NB4 (cell line): ENCODE measurements at places on chromosomes 2 and 18.

DNA sequence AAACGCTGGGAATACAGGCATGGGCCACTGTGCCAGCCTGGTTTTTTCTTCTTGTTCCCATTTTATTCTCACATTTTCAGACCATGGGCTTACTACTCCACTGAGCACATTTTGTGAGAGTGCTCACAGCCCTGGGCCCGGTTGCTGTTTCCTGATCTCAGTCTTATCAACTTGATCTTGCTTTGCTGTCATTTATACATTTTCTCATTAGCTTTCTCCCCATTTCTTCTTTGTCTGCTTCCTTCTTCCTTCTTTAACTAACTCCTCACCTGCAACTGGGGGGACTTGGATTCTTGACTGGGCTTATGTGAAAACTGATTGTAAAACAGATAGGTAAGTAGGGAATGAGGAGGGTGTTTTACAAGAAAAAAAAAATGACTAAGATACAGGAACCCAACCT is 117.3 kb downstream of the PLB1 start:
- no peak for DNase-seq

- no peak for DNase-seq
These were observed 608.2 kb downstream of the EPHA4 start for GRCh38 chr2:220963930-220964329.

GRCh38 chr18:78810706-78811105 is 168.9 kb upstream of the SALL3 start:
- DNase-seq: no peak

DNA sequence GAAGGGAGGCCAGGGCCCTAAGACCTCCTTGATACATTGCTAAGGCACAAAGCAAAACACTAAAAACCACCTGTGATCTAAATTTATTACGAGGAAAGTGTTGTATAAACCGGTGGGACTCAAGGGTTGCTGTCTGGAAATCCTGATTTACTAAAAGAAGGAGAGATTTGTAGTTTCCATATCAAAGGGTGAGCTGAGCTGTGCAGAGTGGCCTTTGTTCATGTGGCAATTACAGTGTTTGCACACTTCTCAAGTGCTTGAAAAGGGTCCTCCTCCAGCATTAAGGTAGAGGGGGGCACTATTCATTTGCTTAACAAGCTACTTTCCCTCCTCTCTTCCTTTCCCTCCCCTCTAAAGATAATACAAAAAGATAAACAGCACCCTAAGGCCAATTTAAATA is 30.5 kb upstream of the ITGA4 start:
- no peak for DNase-seq

- DNase-seq: peak; percentile 49
These were observed 34.1 kb upstream of the GNAL start for GRCh38 chr18:11654736-11655605.

GRCh38 chr2:16774980-16775898 is 109.6 kb upstream of the CYRIA start:
- peak; percentile 51 for DNase-seq

DNA sequence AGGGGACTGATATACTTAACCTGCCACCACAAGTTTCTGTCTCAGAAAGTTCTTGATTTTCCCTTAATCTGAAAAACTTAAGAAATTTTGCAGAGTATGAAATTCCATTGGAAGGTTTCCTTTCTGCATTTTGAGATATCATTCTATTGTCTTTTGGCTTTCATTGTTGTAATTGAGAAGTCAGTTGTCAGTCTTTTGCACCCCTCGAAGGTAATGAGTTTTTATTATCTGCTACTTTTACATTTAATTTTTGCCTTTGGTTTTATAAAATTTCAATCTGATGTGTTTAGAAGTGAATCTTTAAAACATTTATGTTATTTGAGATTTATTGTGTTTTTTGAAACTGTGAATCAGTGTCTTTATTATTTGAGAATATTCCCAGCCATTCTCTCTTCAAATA is 4.8 kb upstream of the IL36A start:
- no peak for DNase-seq

DNA sequence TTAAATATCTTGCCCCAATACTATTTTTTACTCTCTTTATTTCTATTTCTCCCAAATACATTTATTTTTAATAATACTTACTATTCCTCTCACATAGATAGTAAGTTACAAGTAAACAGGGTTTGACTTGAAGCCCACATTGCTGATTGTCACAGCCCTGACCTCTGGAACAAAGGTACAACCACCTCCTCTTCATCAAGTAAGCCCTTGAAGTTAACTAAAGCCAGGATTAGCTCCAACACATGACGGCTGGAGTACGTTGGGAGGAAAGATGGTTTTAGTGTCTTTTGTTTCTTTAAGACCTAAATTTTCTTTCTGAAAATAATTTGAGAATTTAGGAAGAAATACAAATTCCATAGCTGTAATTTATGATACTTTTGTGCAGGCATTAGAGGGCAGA is 949 bp downstream of the MYOM1 start:
- no peak for DNase-seq

DNA sequence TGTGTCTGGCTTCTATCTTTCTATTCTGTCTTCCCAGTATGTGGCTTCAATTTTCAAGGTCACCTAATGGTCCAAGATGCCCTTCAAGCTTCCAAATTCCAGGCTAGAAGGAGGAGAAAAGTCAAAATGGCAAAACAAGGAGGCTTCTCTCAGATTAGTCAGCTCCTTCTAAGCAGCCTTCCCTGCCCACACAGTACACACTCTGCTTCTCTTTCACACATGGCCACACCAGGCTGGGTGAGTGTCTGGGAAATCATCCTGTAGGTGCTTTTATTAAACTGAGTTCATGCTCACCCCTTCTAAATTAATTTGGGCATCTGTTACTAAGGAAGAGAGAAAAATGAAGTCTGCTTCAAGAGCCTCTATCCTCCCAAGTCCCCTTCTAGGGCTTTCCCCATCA is 277.2 kb upstream of the MGAT5 start:
- no peak for DNase-seq

DNA sequence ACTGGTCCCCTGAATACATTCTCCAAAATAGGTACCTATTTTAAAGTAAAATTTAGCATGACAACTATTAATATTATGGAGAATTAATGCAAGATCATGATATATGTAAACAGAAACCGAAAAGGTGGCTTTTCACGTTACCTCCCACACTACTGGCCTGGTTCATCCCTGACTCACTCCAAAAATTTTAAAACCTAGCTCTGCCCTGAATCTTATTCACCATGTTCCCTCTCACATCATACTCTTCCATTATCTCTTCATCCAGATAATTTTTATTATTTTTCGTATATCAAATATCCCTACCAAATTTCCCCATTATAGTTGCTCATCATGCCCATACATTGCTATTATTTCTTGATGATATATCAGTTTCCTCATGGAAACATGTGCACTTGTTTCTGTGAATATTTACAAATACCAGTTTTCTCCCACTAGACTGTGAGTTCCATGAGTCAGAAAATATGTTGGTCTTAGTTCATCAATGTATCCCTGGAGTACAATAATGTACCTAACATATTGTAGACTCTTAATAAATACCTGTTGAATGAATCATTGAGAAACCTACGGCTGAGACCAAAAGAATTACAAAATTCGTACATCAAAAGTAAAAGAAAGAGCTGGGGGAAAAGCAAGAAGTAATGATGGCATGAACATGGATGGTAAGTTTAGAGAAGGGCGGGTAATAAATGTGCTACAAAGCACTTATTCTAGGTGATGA is 360.1 kb upstream of the CHAC2 start:
- DNase-seq: no peak

GRCh38 chr2:16604236-16604635 is 61.4 kb downstream of the CYRIA start:
- DNase-seq: peak; percentile 38

DNA sequence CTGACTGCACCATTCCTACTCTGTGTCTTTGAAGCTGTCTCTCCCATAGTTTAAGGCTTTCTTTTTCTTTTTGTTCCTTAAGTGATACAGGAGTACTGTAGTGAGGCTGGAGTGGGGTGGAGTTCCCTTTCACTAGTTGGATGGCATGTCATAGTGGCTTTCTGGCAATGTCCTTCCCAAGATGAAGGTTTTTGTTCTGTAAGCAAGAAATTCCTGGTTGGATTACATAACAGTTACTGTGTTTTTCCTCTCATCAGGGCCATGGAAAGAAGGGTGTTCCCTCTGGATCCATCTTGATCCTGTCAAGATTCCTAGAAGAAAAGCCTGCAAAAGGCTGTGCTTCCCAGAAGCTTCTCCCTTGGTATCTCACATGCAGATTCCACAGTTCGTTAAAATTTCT is 84.2 kb downstream of the ACKR3 start:
- no peak for DNase-seq

DNA sequence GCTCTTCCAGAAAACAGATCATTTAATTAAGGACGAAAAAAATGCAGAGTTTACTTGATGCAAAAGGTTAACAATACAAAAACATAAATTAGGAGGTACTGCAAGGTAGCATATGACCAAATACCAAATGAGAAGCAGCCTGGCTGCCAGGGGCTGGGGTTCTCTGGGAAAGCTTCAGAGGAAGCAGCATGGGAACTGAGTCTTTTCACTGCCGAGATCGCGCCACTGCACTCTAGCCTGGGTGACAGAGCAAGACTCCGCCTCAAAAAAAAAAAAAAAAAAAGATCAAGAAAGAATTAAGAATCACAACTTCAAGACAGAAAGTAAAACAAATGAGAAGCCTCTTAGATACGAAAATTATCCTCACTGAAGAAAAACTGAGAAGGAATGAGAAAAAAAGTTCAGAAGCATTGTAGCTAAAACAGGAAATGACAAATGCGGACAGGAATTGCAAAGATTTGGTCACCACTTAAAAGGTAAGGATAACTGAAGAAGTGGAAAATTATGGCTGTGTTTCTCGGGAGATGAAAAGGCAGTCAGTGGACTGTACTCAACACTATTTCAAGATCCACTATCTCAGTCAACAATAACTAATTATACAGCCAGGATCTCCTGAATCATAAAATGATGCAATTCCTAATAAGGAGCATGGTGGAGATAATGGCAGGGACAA is 4.3 kb downstream of the SEPTIN10 start:
- no peak for DNase-seq

GRCh38 chr2:232876161-232876977 is 6.3 kb downstream of the SNORC start:
- DNase-seq: no peak

- no peak for DNase-seq
These were observed 45.6 kb downstream of the CEP192 start for GRCh38 chr18:13036622-13037320.

- no peak for DNase-seq
These were observed 165.5 kb downstream of the HDAC4 start for GRCh38 chr2:239235311-239235710.
